ENCODE measurements at places on chromosomes 5 and 9. TPM values are rescaled to one million over a fixed set of nuclear protein-coding genes. Genes with fewer than 3 reads are reported as not detected.

Gene C9orf72
- total RNA-seq = 5.9 TPM

Gene SPATA31A3
- total RNA-seq = not detected

Gene ZNF367
- total RNA-seq = 5.6 TPM

Gene SLC28A3
- 0.03 TPM for total RNA-seq

Gene SLC36A3
- total RNA-seq = not detected

Gene MYMK
- total RNA-seq = not detected

Gene PCDHB6
- total RNA-seq = 1.1 TPM

Gene IL7R
- 0.46 TPM for total RNA-seq

Gene RAI14
- 68.0 TPM for total RNA-seq

Gene CFAP157
- total RNA-seq = not detected

Gene LCN9
- not detected for total RNA-seq

Gene OTULINL
- total RNA-seq = 14.1 TPM

Gene SPINK7
- total RNA-seq = not detected

Gene TMC1
- total RNA-seq = 0.10 TPM

Gene GLDC
- 13.3 TPM for total RNA-seq

Gene TUSC1
- total RNA-seq = 6.6 TPM

Gene TMEFF1
- 1.1 TPM for total RNA-seq

Gene SVEP1
- total RNA-seq = 1.4 TPM

Gene BTNL9
- total RNA-seq = 1.2 TPM

Gene GABRA6
- total RNA-seq = not detected

Gene IFNB1
- total RNA-seq = not detected

Gene TRIO
- 103 TPM for total RNA-seq

Gene CHSY3
- total RNA-seq = 0.17 TPM
